ENCODE measurements at places on chromosomes 2 and 18.

GRCh38 chr2:220209751-220210150, 582.3 kb downstream of the SLC4A3 start:
- DNase-seq, result no peak

GRCh38 chr2:154264024-154264423, 392.3 kb downstream of the GALNT13 start:
- DNase-seq, result no peak

GRCh38 chr2:198297350-198297749, 493.0 kb downstream of the PLCL1 start:
- DNase-seq, result no peak

DNA sequence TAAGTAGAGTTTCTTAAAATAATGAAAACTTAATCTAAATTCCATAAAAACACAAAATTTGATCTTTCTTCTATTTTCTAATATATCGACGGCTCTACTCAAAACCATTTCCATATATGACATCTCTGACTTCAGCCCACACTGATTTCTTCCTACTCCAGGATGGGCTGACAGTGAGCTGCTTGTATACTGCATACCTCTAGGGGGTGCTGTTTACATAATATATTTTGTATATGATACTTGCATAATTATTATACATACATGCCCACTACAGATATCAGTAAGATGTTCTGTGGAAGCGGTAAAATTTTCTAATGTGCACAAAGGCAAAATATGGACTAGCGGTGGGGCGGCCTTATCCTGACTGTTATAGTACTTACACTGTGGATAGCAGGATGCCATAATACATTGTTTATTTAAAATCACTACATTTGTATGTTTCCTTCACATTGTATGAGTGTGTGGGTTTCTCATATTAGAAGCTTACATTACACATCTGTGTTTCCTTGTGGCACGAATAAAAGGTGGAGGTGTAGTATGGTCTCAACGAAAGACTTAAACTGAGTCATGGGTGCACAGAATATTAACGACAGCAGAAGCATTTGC, 66.1 kb upstream of the NXPH2 start:
- peak; percentile 27 for DNase-seq

DNA sequence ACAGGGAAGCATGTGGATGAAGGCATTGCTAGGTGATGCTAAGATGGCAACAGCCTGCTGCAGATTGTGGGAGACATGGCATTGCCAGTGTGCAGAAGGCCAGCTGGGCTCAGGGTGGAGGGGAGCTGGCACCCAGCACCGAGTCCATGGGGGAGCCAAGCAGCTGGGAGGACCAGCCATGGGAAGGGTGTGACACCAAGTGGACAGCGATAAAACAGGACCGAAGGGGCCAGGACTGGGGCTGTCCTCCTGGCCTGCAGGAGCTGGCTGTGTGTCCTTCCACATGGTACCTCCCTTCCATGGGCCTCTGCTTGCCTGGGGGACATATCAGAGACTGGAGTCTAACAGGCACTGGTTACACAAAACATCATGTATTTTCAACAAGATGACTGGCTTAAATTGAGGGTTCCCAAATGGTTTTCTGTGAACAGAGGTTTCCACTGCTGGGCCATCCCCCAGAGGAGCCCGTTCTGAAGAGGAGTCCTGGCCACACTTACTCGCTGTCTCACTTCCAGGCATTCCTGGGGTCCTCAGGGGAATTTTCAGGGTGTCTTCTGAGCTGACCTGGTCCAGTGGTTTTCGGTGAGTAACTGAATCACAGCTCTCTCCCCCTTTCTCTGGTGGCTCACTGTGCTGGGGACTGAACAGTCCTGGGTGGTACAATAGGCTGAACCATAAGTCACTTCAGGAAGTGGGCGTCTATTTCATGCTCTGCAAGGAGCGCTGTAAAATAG, 60.4 kb upstream of the TNP1 start:
- DNase-seq, result no peak

All from lung microvascular endothelial cell (primary cell).